Activated naive CD4-positive, alpha-beta T cell treated with anti-CD3 and anti-CD28 coated beads, Interleukin-2, amount 10 ng/mL, durations not matched to agents 7 days and 5 days (primary cell): ENCODE measurements at places on chromosomes 3 and 15.

DNA sequence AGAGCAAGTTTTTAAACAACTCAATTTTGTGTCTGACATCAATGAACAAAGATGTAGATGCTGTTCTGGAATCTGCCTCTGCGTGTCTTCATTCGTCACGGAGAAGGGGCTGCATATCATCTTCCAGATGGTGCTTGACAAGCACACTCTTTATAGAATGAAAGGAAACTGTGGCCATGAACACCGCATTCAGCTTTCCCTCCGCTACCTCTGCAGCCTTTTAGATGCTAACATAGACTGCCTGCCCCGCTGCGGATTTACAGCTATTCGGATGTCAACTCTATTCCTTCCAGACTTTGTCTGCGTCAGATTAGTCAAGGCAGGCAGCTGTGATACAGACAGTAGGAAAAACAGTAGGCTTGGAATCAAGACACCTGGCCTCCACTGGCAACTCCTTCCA is 232.9 kb downstream of the TJP1 start:
- DNase-seq: no peak

DNA sequence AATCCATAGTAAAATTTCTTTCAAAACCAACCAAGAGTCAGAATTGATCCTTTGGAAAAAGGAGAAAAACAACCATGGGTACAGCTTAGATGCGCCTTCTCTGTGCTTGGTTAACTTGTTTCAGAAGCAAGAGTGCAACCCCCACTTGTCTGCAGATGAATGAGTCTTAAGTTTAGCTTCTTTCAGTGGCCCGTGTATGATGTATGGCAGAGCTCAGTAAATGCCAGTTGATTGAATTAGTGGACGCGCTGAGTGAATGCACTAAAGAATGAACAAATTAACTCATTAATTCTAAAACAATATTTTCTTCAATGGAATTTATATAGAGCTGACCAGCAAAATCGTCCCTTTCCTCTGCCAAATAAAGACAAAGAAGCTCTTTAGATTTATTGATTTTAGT is 67.0 kb upstream of the ARHGEF3 start:
- no peak for DNase-seq

- DNase-seq: no peak
Measured at GRCh38 chr3:172569128-172570008, 46.1 kb upstream of the TNFSF10 start.

DNA sequence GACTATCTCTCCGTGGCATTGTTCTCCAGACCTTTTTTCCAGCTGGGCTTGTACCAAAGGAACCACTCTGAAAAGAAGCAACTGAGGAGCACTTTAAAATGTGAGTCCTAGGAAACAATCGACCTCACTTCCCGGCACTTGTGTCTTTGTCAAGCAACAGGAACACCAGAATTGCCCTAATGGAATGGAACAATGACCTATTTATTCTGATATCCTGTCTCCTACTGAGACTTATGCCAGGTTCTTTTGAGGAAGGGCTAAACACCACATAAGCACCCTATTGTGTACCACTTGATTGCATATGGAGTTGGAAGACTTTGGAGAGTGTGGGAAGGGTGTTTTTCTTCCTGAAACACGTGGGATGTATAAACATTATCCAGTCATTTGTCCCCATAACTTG is 56.8 kb upstream of the TGFBR2 start:
- DNase-seq: no peak

DNA sequence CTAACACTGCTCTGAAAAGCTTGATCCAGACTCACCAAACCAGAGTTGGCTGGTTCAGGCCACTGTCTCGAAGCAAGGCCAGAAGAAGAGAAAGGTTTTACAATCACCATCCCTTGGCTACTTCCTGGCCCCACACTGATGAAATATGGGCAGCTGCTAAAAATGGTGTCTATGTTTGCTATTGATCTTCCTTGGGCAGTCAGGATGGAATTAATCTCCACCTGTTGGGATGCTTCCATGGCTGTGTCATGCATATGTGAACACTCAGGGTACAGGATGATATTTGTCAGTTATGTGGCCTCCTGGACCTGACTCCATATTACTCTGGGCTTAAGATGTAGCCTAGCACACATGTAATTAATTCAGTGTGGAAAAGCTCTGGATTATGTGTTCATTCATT is 61.9 kb downstream of the FRMD4B start:
- DNase-seq: no peak

DNA sequence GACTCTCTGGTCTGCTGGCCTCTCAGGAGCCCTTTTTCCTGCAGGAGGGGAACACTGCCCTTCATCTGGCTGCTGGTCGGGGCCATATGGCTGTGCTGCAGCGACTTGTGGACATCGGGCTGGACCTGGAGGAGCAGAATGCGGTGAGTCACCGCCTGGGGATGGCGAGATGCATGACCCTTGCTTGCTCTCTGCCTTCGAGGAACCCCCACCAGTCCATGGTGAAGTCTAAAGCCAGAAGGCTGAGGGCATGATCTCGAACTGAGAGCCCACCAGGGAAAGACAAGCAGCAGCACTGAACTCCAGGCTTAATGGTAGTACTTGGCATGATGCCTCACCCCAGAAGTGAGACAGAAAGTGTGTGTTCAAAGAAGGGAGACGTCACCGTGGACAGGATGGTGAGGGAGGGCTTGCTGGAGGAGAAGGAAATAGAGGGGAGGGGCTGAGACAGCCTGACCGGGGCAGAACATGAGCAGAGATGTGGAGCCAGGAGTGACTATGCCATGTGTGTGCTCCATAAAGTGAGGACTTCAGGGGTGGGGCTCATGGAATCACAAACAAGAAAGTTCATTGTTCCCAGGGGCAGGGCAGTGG is 19.2 kb downstream of the ANKDD1A start:
- DNase-seq: no peak

DNA sequence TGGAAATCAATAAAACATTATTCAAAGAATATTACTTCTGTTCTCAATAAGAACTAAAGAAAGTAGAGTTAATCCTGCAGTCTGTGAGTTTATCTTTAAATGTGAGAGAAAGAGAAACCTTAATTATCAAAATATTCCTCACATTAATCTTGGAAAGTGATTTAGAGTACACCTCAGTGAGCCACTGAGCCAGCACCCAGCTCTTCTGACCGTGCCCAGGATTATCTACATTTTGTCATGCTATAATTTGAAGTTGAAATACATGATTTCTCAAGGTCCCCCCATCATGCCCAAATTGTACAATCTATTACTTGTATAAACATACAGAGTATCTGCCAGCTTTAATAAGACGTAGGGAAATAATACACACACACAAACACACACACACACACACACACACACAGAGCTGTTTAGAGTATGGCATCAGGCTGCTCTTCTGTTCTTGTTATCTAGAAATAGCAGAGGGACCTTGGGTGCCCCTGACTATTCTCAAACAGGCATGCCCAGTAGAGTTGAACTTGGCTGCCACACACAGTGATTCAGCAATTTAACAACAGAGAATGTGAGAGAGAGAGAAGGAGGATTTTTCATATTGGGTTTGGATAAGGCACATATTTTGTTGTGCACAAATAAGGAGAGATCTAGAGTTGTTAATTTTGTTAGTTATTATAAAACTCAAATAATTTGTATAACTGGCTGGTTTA is 74.4 kb downstream of the P2RY1 start:
- no peak for DNase-seq

- no peak for DNase-seq
Measured at GRCh38 chr3:111809186-111809585, 49.9 kb upstream of the PHLDB2 start.

DNA sequence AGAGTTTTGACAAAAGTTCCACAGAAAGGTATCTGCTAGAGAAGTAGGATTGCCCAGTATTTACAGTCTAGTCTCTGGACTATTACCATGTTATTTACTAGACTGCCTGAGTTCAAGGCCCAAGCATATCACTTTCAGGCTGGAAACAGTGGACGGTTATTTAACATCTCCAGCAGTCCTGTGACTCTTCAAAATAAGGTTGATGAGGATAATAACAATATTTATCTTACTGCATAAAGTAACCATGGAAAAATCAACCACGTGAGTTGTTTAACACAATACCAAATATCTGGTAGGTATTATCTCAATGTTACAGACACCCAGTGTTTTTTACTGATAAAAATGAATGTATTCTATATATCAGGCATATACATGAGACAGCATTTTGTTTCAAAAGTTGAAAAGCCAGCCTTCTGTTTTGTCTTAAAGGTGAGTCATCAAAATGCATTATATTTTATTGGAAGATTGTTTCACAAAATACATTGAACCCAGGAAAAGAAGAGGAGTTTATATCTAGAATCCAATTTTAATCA is 535.8 kb downstream of the TBL1XR1 start:
- DNase-seq: no peak

- no peak for DNase-seq
Measured at GRCh38 chr3:153396581-153396980, 234.6 kb downstream of the RAP2B start.

DNA sequence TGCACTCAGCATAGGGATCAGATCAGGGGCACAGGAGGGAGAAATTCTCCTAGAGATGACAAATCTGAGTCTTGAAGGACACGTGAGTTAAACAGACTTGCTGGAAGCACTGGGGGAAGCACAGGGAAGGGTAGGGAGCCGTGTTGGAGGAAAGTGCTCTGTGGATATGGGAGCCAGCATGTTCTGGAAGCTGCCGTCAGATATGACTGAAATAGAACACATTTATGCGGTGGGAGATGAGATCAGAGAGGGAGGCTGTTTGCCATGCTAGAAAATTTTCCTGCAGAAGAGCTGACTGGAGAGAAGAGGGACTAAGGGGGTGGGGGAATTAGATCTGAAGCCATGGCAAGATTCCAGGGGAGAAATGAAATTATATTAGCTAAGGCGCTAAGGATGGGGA is 1.8 kb downstream of the TAMM41 start:
- DNase-seq: no peak

GRCh38 chr3:100069472-100069871 is 44.8 kb downstream of the FILIP1L start:
- DNase-seq: no peak

- DNase-seq: peak; percentile 53
Measured at GRCh38 chr15:94206463-94207167, 24.7 kb upstream of the MCTP2 start.

GRCh38 chr3:29827756-29828155 is 546.9 kb downstream of the RBMS3 start:
- no peak for DNase-seq

- no peak for DNase-seq
Measured at GRCh38 chr3:8499181-8499611, 2.4 kb upstream of the LMCD1 start.

GRCh38 chr15:63163217-63163616 is 5.9 kb upstream of the RPS27L start:
- no peak for DNase-seq

- no peak for DNase-seq
Measured at GRCh38 chr3:110178965-110179364, 841.6 kb upstream of the DPPA4 start.

- DNase-seq: no peak
Measured at GRCh38 chr3:139572847-139573672, 33.5 kb upstream of the RBP1 start.

- no peak for DNase-seq
Measured at GRCh38 chr15:80403712-80404056, 498 bp upstream of the ARNT2 start.

DNA sequence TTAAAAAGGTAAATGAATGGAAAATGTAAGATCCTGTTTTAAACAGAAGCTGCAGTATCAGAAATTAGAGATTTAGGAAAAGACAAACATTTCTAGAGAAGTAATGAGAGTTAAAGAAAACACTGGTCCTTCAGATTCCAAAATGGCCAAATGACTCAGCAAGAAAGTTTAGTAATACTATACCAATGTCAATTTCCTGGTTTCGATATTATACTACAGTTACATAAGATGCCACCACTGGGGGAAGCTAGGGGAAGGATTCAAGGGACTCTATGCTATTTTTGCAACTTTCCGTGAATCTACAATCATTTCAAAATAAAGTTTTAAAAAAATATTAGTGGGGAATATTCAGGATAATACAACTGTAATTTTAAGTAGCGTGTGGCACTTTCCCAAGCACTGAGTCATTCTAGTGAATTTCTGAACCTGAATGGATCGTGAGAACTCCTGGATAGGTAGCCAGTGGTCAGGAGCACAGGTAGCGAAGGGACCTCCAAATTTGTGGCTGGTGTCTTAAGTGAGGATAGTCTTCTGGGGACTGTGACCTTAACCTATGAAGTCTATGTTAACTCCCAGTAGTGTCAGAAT is 37.6 kb downstream of the TMCC1 start:
- DNase-seq: no peak

DNA sequence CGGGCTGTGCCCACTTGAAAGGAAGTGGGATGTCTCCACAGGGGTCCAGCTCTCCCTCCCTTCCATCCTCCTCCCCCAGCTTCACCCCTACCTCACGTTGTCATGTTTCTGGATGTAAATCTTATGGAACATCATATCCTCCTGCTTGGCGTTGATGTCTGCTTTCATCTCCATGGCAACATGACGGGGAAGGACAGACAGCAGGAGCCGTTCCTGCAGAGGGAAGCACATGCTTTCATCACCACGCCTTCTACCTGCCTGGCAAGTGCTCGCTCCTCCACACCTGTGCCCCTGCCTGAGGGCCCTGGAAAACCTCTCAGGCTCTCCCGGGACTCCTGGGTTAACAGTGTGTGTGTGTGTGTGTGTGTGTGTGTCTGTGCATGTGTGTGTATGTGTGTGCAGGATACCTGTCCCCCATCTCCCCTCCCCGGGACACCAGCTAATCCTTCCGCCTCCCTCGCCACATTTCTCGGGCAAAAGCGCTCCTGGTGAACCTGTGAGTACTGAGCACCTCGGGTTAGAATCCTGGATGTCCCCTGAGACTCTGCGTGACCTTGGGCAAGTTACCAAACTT is 101.1 kb downstream of the ADCY5 start:
- DNase-seq: no peak

GRCh38 chr3:161393803-161394202 is 22.5 kb upstream of the SPTSSB start:
- DNase-seq: no peak

GRCh38 chr3:4688411-4688810 is 195.3 kb downstream of the ITPR1 start:
- DNase-seq: no peak

- peak; percentile 51 for DNase-seq
Measured at GRCh38 chr3:127652246-127652995, 20.3 kb upstream of the ABTB1 start.

- DNase-seq: peak; percentile 53
Measured at GRCh38 chr3:141561426-141562034, 74.7 kb downstream of the RASA2 start.

DNA sequence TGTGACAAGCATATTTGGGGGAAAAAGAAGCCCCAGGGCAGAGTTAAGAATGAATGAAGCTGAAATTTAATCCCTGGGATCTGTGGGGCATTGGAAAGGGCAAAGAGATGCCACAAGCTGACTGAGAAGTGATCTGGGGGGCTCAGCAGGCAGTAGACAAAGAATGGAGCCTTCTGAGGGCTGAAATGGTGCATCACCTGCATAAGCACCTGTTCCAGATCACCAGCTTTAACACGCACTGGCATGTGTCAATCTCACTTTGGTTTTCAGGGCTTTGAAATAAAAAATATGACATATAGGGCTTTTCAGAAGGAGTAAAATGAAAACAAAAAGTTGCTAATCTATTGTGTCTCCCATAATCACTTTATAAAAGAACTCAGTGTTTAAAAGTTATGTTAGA is 210.8 kb upstream of the ARHGEF26 start:
- DNase-seq: no peak

GRCh38 chr15:68137096-68137495 is 68.0 kb downstream of the CALML4 start:
- no peak for DNase-seq
